Sigmoid colon (tissue), 7 donors: ENCODE measurements at places on chromosomes 3 and 15. TPM values are rescaled to one million over a fixed set of nuclear protein-coding genes. Genes with fewer than 3 reads are reported as not detected.

Gene CCDC50
- polyA plus RNA-seq: 26.0 TPM

Gene C2CD4B
- polyA plus RNA-seq: 1.7 TPM

Gene TTLL3
- polyA plus RNA-seq: 9.0 TPM

Gene GPR149
- polyA plus RNA-seq: not detected

Gene FAM107A
- 10.9 TPM for polyA plus RNA-seq

Gene NFKBIZ
- 55.0 TPM for polyA plus RNA-seq

Gene AQP9
- 0.54 TPM for polyA plus RNA-seq

Gene TNFSF10
- polyA plus RNA-seq: 37.8 TPM
